ENCODE measurements at places on chromosomes 6 and 20.
A peak's percentile ranks its signal among the peaks of the same experiment; 100 is the strongest.

- DNase-seq = no peak
Measured at GRCh38 chr6:99415446-99415845, 9.7 kb downstream of the PNISR start.

DNA sequence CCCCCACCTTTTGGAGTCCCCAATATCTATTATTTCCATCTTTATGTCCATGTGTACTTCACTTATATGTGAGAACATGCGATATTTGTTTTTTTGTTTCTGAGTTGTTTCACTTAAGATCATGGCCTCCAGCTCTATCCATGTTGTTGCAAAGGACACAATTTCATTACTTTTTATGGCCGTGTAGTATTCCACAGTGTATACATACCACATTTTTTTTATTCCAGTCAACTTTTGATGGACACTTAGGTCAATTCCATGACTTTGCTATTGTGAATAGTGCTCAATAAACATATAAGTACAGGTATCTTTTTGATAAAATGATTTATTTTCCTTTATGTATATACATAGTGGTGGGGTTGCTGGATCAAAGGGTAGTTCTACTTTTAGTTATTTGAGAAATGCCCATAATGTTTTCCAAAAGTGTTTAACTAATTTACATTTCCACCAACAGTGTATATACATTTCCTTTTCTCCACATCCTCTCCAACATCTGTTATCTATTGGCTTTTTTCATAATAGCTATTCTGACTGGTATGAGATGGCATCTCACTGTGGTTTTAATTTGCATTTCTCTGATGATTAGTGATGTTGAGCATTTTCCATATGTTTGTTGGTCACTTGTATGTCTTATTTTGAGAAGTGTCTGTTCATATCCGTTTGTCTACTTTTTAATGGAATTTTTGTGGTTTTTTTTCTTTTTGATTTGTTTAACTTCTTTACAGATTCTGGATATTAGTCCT lies 34.0 kb upstream of the COL10A1 start:
- peak; percentile 81 for DNase-seq

- DNase-seq = no peak
Measured at GRCh38 chr6:15444881-15445280, 199.0 kb downstream of the JARID2 start.

GRCh38 chr6:27031302-27031701 lies 216.2 kb upstream of the PRSS16 start:
- DNase-seq = peak; percentile 63
